Urinary bladder (tissue), 4 donors: ENCODE measurements at places on chromosomes 6 and 20. TPM values are rescaled to one million over a fixed set of nuclear protein-coding genes. Genes with fewer than 3 reads are reported as not detected.

NR2E1 gene
- total RNA-seq: not detected

DNA sequence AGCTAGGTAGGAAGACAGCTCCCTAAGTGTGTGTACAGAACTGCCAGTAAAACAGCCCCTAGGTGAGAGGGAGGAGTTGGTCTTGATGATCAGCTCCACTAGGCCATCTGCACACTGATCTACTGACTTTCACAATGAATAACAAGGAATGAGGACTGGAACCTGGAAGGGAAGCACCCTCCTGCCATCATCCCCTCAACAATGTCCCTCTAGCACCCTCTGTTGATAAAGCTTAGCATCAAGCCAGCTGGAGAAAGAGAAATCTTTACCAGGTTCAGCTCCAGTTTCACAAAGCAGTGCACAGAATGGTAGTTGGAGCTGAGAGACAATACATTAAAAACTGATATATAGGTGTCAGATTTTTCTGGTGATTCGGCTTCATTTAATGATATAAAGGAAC lies 57.2 kb upstream of the IRAK1BP1 start:
- DNase-seq: peak; percentile 23

DNA sequence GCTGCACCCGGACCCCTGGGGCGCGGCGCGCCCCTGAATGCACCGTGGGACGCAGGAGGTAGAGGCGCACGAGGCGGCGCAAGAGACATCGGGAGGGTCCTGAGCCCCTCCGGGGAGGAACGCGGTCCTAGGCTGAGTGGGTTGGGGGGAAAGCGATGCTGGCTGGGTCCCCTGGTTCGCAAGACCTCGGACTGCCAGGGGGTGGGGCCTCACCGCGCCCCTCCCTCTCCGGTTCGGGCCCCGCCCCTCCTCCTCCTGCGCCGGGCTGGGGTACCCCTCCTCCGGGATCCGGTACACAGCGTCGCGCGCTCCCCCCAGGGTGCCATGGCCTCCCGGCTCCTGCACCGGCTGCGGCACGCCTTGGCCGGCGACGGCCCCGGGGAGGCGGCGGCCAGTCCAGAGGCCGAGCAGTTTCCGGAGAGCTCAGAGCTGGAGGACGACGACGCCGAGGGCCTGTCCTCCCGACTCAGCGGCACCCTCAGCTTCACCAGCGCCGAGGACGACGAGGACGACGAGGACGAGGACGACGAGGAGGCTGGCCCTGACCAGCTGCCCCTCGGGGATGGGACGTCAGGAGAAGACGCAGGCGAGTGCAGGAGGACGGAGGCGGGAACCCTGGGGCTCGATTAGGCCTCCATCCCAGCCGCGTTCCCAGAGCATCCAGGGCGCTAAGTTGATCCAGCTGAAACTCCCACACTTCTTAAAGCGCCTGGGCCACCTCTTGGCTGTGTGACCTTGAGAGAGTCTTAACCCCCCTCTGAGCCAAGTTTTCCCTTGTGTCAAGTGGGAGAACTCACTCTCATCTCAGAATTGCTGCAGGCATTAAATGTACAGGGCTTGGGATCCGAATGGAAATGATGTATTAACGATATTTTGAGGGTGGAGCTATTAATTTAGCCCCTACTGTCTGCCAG lies 541 bp downstream of the SNX21 start:
- peak; percentile 32 for DNase-seq

DNA sequence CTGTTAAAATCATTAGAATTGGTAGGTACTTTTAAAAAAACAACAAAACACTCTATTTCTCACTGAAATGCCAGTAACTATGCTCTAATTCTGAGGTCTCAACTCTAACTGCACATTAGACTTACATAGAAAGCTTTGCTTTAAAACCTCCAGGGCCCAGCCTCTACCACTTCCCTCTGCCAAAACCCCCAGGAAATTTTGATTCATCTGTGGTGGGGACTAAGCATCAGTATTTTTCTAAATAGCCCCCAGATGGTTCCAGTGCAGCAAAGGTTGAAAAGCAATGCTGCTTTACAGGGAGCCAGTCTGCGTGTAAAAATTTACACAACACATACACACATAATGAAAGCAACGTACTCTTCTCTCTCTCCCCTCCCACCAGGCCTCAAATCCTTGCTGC lies 3.8 kb downstream of the TBC1D32 start:
- no peak for DNase-seq

C20orf204 gene
- 0.95 TPM for total RNA-seq

DNA sequence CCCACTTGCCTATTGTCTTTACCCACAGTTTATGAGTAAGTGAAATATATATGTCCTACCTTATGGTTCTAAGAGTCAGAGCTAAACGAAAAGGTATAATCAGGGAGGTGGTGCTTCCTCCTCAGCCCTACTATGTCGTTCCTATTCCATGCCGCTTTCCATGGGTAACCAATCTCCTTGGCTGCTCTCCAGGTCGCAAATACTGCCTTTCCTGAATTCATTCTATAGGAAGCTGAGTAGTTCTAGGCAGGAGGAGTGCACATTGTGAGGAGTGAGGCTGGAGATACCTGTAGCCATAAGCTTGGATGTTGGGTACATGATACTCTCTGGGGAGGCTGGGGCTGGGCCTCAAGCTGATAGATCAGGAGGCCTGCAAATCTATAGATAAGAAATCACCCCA lies 5.8 kb downstream of the IL20RA start:
- DNase-seq: no peak

RALGAPB gene
- 52.5 TPM for total RNA-seq

DNA sequence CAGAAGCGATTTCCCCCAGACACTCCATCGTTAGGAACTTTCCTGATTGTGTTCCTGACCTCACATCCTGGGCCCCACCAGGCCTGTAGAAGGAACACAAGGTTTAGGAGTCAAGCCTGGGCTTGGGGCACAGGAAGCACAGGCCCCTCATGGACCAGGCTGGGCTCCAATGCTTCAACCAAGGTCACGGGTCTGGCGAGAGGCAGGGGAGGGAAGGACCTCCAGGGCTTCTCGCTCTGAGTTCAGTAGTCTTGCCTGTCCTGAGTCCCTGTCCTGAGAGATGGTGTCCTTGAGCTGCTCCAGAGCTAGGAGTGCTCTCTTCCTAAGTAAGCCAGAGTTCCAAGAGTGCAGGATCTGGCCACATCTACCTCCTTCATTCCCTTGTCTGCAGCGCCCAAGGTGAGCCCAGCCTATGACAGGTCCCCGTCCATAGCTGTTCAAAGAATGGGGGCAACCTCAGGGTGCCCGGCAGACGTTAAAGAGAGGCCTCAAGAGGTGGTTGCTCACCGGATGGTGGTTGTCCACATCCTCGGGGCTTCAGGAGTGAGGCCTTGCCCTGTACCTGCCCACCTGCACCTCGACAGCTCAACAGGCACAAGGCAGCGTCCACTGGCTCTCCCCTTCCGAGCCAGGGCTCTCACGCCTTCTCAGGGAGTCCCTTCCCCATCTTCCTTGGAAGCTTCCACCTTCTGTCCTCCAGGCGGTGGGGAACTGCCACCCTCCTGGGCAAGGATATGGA lies 1.6 kb upstream of the TUBB1 start:
- no peak for DNase-seq

WFDC10A gene
- not detected for total RNA-seq

DNA sequence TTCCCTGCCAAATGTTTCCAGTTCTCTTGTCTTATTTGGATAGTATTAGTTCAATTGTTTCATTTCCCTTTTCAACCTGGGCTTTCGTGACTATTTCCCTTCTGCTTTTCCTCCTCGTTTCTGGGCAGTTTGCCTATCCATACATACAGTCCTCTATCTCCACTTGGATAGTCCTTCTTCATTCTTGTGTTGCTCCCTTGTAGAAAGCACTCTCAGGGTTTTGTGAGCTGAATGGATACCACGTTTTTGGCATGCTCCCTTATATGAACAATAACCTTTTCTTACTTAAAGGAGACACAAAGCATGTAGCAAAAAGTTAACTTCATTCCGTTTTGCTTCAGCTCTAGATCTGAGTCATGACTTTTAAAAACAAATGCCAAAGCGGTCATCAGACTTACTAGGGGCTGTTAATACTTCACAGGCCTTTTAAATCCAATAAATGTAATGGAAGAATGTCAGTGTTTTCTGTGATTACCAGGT lies 16.6 kb downstream of the CRYBG1 start:
- DNase-seq: no peak

GLP1R gene
- 0.58 TPM for total RNA-seq

HDDC2 gene
- total RNA-seq: 44.6 TPM

GRCh38 chr20:23119456-23120216 lies 33.5 kb upstream of the CD93 start:
- no peak for DNase-seq

GRCh38 chr6:121851056-121851455 lies 415.6 kb downstream of the GJA1 start:
- no peak for DNase-seq

DNA sequence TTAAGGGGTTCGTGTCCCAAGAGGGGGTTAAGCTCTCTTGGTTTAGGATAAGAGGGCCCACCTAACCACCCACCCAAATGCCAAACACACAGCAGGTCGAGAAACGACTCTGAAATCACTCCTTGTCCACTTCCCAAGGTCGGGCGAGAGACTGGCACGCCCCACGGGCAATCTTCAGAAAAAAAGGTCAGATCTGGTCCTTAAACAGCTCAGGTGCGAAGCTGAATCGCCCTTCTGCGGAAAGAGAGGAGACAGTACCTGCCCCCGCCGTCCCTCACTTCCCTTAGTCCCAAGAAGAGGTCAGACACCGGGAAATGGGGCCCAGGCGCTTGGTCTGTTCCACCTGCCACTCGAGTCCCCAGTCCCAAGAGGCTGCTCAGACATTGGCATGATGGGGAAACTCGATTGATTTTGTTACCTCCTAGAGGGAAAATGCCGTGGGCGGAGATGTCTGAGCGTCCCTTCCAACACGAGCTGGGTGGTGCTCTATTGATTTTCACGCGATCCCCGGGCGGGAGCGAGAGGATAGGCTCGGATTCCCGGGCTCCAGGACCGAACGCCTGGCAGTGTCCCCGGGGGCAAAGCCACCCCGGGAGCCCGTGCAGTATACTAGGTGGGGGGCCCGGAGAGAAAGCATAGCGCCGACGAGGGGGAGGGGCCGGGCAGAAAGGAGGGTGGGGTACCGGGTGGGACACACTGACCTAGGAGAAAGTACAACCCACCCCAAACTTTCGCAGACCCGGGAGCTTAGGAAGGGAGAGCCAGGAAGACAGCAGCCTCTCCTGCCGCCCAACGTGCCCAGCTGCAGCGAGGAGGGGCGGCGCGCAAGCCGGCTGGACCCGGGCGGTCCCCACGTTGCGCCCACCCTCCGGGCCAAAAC lies 1.1 kb upstream of the SAMD5 start:
- DNase-seq: no peak

DNA sequence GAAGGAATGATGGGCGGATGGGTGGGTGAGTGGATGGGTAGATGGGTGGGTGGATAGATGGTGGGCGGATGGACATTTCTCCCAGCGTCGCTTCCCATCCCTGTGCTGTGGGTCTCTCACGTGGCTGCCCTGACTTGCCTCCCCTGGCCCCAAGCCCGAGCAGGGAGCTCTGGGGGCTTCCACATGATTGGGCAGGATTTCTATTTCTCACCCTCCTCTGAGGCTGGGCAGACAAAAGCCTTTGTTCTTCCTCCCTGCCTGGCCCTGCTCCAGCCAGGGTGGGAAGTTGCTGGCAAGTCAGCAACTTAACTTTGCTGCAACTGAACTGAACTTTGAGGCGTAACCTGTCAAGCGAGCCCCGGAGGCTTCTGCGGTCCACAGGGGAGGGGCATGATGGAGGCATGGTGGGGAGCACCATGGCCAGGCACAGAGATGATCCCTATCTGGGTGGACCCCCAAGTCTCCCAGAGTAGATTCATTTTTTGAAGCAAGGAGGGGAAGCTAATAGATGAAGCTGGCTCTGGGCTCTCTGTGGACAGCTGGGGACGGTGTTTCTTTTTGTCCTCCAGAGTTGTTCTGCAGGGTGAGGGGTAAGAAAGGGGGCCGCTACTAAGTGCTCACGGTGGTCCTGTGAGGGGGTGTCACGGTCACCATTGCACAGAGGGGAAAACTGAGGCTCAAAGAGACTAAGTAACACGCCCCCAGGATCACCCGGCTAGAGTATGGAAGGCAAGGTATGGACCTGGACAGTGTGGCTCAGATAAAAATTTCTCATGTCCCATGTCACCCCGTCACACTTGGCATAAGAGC lies 140.1 kb downstream of the CEBPB start:
- peak; percentile 23 for DNase-seq

SIRPG gene
- not detected for total RNA-seq

DNA sequence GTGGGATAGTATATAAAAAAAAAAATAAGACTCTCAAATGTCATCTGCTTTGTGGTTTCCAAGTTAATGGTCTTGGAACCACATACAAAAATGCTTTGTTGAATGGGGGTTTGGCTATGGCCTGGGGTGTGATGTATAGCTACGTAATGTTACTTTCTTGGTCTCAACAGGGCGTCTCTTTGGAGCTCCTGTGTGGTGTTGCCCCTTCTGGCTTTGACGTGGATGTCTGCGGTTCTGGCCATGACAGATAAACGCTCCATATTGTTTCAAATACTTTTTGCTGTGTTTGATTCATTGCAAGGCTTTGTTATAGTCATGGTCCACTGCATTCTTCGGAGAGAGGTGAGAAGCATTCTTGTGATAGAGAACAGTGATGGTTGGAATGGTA lies 457.7 kb downstream of the LMBRD1 start:
- DNase-seq: no peak

- no peak for DNase-seq
Observed at GRCh38 chr6:118761645-118762044, 110.3 kb upstream of the CEP85L start.

KIAA0408 gene
- 40.8 TPM for total RNA-seq

DNA sequence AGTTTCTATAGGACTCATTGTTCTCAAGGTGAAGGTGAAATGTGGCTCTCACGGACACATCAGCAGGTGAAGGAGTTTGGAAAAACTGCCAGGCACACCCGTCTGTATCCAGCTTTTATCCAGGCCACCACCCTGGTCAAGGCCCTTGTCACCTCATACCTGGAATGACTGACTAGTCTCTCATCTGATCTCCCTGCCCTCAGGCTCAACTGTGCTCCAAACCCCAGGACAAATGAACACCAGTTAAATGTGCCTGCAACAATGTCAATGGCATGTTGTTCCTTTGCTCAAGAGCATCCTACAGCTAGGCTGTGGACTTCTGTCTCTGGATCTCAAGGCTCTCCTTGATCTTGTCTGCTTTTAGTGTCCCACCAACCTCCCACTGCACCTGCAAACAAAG lies 47.6 kb upstream of the DSP start:
- DNase-seq: no peak

DNA sequence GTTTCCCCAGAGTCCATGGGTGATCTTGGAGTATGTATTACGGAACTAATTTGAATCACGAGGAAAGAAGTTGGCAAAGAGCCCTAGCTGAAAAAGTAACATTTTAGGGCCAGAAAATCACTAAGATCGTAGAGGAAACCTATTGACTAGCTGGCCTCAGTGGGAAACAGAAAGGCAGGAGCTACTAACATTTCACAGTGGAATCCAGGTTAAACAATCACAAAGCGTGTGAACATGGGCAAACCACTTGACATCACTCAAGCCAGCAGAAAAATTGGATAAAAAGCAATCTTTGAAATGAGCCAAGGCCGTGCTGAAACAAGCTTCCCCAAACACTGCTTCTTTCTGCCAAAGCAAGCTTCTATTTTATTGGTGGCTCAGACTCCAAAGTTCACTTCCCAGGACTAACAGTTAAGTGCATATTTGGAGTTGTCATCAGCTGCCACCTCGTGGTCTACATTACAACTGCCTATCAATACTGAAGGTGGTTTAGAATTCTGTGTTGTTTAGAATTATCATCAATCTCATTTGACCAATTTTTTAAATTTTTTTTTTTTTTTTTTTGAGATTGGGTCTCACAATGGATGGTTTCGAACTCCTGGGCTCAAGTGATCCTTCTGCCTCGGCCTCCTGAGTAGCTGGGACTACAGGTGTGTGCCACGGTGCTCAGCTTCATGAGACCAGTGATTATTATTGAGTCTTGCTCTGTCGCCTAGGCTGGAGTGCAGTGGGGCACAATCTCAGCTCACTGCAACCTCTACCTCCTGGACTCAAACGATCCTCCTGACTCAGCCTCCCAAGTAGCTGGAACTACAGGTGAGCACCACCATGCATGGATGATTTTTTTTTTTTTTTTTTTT lies 10.6 kb downstream of the RPS10 start:
- no peak for DNase-seq
